ENCODE measurements at places on chromosomes 2 and 18.
A peak's percentile ranks its signal among the peaks of the same experiment; 100 is the strongest.

GRCh38 chr2:30481323-30481800, 34.3 kb downstream of the LCLAT1 start:
- ATAC-seq, result no peak

DNA sequence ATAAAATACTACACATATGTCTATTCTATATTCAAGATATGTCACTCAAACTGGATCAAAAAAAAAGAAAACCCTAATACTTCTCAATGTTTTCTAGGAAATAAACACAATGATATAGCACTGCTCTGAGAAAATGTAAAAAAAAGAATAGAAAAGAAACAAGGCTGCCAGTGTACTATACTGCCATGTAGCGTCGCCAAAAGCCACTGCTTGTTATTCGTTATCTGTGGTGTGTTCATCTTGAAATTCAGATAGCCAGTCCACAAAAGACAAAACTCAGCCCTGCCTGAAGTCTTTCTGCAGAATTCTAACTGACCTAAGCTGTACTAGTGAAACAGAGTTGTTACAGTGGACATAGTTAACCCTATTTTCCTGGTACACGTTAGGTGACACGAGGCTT, 12.2 kb upstream of the YPEL5 start:
- no peak for ATAC-seq

DNA sequence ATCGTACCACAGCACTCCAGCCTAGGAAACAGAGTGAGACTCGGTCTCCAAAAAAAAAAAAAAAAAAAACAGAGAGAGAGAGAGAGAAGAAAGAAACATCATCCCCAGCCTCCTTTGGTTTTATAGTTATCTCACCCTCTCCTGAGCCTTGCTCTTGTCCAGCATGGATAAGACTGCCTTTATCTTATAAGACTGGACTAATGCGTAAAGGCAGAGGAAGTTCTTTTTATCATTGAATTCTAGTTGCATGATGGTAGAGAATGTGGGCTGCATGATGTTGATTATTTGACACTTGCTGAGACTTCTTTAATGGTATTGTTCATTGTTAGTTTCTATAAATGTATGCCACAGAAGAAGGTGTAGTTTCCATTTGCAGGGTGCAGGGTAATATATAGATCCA, 124.4 kb downstream of the ZBTB7C start:
- ATAC-seq, result no peak

DNA sequence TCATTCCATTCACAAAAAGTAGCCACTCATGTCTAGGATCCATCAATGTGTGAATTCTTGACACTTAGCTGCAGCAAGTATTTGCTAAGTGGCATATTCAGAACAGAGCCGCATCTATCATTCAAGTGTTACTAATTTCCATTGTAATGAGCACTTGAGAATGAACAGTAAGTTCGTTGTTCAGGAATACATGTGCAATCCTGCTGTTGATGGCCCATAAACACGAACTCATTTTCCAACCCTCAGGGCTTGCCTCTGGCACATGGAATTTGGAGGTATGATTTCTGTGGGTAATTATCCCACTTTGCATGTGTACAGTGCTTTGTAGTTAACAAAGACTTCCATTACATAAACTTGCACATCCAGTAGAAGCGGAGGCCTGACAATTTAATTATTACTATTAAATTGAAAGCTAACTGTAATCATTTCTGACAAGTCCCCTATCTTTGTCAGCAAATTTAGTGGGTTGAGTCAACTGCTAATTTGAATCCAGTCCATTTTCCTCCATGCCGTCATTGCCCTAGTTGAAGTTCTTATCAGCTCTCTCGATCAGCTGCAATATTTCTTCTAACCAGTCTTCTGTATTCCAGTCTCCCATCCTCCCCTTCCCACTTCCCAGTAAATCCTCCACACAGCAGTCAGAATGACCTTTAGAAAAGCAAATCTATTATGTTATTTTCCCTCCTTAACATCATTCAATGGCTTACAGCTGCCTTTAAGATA, 116.0 kb upstream of the AQP4 start:
- no peak for ATAC-seq

GRCh38 chr2:52414561-52415295, 1352.9 kb upstream of the CHAC2 start:
- ATAC-seq, result no peak

GRCh38 chr2:28661589-28662001, 90.0 kb upstream of the PPP1CB start:
- peak; percentile 20 for ATAC-seq

DNA sequence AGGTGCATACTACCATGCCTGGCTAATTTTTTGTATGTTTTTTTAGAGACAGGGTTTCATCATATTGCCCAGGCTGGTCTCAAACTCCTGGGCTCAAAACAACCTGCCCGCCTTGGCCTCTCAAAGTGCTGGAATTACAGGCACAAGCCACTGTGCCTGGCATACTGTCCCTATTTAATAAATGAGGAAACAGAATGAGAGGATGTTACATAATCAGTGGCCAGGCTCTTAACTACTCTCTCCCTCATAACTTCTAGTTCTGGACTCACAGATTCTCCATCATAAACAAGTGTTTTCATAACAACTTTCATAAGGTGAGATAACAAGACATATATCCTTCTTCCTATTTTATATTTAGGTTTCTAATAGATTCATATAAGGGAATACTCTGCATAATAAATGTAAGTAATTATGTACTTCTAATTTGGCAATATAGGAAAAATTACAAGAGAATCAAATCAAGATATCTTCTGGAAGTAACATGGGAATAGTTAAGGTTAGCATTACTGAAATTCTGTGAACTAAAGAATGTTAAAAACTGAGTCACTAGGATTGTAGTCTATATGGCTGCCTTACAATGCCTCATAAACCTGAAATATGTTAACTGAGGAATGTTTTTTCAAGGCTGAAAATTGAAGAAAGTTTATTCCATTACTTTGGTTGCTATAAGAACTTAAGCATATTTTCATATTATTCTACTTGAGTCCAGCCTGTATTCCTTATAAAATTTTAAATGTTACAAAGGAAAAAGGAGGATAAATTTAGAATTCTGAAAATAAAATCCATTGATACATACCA, 71.3 kb downstream of the SLC25A12 start:
- ATAC-seq, result no peak

GRCh38 chr18:2642771-2643170, 12.8 kb upstream of the SMCHD1 start:
- ATAC-seq, result no peak

DNA sequence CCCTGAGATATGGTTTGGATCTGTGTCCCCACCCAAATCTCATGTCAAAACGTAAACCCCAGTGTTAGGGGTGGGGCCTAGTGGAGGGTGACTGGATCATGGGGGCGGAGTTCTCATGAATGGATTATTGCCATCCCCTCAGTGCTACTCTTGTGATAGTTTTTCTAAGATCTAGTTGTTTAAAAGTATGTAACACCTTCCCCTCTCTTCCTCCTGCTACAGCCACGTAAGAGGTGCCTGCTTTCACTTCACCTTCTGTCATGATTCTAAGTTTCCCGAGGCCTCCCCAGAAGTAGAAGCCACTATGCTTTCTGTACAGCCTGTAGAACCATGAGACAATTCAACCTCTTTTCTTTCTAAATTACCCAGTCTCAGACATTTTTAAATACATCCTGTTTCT, 16.9 kb downstream of the PUM2 start:
- ATAC-seq, result no peak

DNA sequence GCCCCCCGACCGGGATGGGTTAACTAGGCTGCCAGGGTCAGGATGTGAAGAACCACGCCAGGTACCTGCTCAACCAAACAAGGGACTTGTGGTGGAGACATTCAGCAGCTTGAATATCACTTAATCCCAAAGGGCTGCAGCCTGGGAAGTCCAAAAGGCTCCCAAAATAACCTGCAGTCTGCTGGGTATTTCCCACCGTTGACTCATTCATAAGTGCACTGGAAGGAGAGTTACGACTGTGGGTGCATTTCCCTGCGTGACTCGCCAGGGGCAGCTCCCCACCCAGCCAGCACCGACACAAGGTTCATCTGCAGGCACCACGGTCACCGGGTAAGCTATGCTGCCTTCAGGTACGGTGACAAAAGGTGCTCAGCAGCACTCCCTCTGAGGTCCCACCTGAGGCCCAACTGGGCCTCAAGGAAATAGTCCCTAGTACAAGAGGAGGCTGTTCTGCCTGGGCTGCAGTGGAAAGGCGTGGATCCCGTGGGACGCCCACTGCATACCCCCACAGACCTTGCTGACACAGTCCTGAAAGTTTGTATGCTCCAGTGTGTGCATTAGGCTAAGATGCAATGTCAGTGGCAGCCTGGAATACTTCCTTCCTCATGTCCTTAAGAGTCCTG, 86.5 kb downstream of the UXS1 start:
- peak; percentile 57 for ATAC-seq

DNA sequence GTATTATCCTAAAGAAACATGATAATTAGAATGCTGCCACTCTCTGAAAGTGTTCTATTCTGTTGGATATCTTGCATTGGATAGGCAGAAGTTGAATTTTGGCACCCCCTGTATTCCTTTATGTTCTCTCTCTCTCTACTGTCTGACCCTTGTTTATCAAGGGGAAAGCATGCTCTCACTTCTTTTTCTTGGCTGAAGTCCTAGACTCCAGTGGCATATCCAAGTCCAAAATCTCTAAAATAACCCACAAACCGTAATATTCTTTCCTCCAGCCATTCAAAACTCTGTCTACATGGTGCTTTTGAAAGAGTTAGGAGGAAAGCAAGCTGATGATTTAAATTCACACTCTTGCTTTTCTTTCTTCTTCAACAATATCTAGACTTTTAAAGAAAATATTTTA, 669.7 kb downstream of the TDRD15 start:
- no peak for ATAC-seq

DNA sequence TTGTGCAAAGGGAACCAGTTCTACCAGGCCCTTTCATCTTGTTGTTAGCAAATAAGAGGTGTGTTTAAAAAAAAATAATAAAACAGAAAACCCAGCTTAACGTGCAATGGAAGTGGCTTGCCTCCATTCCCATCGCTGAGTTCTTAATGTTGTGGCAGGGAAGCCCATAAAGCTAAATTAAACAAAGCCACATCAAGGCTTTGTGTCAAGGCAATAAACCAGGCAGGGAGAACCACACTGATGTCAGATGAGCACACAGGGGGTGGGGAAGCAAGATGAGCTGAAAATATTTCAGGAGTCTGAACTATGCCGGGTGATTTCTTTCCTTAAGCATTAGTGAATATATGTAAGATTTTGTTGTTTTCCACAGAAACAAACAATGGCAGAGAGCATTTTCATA, 73.5 kb downstream of the PHLPP1 start:
- 0 out of 3 replicates have a peak, but pooled peaks have one; percentile 15 for ATAC-seq

GRCh38 chr2:196473617-196474016, 165.9 kb upstream of the CCDC150 start:
- no peak for ATAC-seq

GRCh38 chr18:25231327-25231691, 120.7 kb downstream of the ZNF521 start:
- no peak for ATAC-seq

DNA sequence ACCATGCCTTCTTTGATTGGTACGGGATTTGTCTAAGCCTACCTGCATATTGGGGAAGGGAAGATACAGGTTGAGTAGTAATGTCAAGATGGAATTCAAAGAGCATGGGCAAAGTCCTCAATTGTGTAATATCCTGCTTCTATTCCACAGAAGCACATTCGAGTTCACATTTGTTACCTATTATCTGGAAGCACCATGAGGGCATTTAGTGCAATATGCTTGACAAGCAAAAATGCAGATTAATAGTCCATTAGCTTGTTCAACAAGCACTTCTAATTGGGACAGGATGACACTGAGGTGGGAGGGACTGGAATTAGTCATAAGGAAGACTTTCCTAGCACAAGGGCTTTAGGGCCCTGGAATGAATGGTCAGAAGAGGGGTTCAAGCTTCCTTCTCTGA, 40.5 kb downstream of the MYO5B start:
- ATAC-seq, result no peak

GRCh38 chr2:30639836-30640235, 167.4 kb downstream of the CAPN13 start:
- no peak for ATAC-seq

GRCh38 chr18:55421615-55422419, 166.2 kb downstream of the TCF4 start:
- ATAC-seq, result no peak

GRCh38 chr2:95320986-95321767, 24.0 kb downstream of the KCNIP3 start:
- ATAC-seq, result no peak

DNA sequence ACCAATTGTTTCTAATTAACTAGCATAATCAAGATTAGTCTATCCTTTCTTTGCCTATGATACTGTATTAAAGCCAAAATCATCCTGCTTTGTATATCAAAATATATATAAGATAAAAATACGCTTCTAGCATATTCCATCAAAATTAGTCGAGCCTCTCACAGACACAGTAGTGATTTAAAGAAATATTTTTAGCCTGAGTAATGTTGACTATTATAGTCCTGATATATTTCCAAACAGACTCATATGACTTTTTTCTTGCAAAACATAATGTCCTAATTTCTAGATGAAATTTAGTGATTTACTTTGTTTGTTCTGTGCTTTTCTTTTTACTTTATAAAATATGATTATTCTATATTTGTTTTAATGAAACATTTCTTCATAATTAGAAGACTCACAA, 30.9 kb downstream of the FAP start:
- no peak for ATAC-seq

DNA sequence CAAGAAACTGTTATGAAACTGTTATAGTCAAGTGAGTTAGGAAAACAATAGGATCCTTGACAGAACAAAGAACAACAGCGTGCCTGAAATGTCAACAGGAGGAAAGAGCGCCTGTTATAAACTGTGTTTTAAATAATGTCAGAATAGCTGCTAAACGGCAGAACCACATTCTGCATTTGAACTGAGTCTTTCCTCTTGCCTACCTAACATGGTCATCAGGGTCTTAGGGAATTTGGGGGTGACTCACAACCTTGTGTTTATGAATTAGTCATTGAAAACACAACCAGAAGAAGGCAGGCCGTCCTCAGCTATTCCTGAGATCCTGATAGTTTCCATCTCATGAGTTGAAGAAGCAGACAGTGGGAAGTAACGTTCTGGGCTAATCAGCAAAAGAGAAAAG, 222.0 kb upstream of the FN1 start:
- ATAC-seq, result peak; percentile 27

Measured in SK-N-SH treated with all-trans-retinoic acid at 6 μM for 48 hours (cell line).